ENCODE measurements at places on chromosomes 5 and 9.

DNA sequence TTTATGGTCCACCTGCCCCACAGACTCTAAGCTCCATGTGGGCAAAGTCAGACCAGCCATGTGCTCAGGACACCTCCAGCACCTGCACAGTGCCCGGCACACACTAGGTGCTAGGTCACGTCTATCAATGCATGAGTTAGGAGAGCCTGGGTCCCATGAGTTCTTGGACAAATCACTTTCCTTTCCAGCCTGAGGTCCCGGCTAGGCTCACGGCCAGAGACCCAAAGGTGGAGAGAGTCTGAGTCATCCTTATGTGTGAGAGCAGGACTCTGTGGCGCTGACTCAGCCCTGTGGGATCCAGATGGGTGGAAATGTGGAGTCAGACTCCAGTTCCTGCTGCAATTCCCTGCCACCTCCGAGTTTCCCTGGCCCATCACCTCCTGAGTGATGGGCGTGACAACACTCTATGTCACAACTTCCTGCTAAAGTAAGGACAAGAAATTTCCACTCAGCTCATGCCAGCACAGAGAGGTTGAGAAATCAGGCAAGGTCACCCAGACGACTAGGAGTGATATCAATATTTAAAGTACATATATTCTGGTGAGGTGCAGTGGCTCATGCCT lies 2.5 kb upstream of the ST6GALNAC4 start:
- DNase-seq: peak; percentile 99

DNA sequence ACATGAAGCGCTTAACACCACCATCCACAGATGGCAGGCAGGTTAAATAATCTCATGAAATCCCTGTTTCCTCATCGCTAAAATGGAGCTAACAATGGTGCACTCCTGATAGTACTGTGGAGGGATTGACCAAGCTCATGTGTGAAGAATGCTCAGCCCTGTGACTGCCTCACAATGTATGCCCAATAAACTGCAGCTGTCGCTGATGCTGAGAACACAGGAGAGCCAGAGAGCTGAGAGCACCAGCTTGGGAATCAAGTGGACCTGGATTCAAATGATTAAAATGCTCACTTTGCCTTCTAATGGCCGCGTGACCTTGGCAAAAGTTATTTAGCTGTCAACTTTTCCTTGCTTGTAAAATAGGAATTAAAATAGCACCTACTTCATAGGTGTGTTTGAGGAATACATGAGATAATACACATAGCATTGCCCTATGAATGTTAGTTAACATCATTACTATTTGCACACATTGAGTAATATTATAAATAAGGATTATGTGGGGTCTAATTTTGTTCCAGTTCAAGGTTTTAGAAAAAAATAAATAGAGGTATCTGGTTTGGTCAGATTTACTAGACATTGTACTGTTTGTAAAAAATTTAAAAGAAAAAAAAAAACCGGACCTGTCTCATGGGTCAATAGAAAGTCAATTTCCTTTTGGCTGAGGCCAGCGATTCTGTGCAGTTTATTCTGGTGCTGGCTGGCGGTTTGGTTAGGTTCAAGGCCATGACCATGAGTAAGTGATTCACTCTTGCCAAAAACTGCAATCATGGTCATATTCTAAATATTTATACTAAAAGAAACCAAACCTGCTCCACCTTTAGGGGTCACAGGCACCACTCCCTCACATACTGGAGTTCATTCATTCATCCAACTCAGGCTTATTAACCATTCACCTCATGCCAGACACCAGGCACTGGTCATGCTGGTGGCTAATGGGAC lies 101.3 kb downstream of the SH3TC2 start:
- no peak for DNase-seq

GRCh38 chr5:139639619-139640380 lies 8.3 kb upstream of the CXXC5 start:
- DNase-seq: peak; percentile 49

- DNase-seq: no peak
Measured at GRCh38 chr5:75571547-75571946, 39.7 kb upstream of the ANKDD1B start.

- DNase-seq: no peak
Measured at GRCh38 chr5:141208478-141208877, at the start of gene PCDHB12. Gene PCDHB12, plus strand, starts transcription at chr5:141208719. Its CDS starts 189 bp downstream, at chr5:141208908.

- no peak for DNase-seq
Measured at GRCh38 chr9:81575956-81576355, 113.4 kb downstream of the TLE1 start.

- peak; percentile 78 for DNase-seq
Measured at GRCh38 chr5:137075163-137075970, 423.8 kb downstream of the SPOCK1 start.
